ENCODE measurements at places on chromosomes 7 and 10.

DNA sequence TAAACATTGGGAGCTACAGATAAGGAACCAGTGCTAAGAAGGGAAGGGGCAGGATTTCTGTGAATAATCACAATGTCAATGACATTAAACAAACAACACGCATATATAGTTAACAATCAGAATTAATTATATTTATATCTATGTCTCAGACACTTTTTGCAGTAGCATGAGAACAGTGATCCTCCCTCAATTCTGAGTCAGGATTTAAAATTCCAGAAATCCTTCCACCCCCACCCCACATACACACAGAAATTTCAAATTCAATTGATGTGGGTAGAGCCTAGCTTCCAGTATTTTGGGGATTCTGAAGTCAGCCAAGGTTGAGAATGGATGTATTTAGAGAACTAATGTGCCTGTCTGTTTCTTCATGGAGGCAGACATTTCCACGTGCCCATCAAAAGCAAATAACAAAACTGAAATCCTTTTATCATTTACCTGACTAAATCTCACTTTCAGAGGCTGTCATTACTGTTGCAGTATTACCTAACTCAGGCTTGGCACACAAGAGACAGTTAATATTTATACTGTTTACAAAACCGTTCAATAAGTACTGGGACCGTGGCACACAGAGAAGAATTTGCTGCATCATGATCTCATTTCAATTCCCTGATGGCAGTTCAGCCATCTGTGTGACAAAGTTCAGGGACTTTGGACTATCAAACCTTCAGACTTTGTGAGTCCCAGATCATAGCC, 116.6 kb upstream of the PALS2 start:
- no peak for DNase-seq

DNA sequence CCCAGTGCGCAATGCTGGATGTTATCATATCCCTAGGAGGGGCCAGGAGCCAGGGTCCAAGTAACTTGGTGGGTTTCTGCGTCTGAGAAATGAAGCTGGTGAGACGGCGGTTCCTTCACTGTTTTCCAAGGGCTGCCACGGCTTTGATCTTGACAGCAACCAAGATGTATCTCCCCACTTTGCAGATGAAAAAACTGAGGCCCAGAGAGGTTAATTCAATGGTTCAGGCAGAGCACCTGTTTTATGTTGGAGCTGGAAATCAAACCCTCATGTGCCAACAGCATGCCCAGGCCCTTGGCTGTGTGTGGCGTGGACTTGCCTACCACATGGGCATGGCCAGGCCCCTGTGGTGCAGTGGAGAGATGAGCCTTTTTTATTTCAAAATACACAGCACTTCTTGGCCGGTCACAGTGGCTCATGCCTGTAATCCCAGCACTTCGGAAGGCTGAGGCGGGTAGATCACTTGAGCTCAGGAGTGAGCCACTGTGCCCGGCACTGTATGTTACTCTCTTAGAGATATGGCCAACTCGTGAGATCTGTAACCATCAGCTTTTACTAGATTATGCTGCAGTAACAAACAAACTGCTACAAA, 225.2 kb upstream of the SH2B2 start:
- no peak for DNase-seq

DNA sequence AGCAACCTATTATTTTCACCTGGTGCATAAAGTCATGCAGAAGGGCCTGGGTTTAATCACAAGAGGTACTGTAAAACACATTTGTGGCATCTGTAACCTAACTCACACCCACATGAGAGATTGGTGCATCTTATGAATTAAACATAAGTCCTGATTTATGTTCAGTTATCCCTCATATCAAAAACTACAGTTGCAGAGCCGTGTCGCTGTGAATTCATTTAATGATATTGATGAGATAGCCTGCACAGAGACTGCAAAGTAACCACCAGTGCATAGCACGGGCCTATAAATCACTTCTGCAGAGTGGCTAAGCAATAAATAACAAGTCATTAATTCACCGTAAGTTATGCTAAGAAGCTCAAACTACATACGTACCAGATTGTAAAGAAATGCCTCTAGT, 178.2 kb downstream of the RELN start:
- DNase-seq = no peak

GRCh38 chr7:100432621-100433275, 3.1 kb downstream of the MEPCE start:
- DNase-seq = no peak

GRCh38 chr10:50566150-50566549, 57.6 kb downstream of the SGMS1 start:
- no peak for DNase-seq

- no peak for DNase-seq
Measured at GRCh38 chr7:123346766-123347165, 147.0 kb upstream of the SLC13A1 start.

- no peak for DNase-seq
Measured at GRCh38 chr10:12659706-12660105, 310.4 kb downstream of the CAMK1D start.

- DNase-seq = no peak
Measured at GRCh38 chr10:58064714-58065528, 202.8 kb downstream of the IPMK start.

DNA sequence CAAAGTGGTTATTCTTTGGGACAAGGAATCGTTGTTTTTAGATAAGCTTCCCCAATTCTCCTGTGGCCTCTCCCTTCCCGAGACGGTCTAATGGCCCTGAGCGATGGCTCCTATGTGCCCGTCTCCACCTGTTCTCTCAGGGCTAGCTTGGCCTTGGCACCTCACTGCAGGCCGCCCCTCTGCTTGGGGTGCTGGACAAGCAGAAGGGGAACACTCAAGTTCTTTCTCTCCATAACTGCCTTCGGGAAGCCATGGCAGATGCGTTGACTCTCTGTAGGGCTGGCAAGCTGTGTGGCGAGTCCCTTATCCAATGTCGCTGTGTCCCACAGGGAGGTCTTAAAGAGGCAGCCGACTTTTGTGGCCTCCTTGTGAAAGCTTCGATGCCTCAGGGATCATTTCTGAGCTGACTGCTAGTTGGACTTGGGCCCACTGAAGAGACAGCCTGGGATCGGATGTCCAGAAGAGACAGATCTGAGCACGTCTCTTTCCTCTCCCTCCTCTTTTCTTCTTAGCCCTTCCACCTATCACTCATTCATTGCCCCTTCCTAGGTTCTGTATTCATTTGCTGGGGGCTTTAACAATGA, 70.8 kb downstream of the GRK5 start:
- no peak for DNase-seq

- DNase-seq = peak; percentile 54
Measured at GRCh38 chr7:131424219-131424822, 96.6 kb downstream of the MKLN1 start.

GRCh38 chr7:68729371-68729770, 868.9 kb upstream of the AUTS2 start:
- DNase-seq = no peak

- DNase-seq = no peak
Measured at GRCh38 chr7:90180011-90180585, 25.8 kb downstream of the STEAP1 start.

DNA sequence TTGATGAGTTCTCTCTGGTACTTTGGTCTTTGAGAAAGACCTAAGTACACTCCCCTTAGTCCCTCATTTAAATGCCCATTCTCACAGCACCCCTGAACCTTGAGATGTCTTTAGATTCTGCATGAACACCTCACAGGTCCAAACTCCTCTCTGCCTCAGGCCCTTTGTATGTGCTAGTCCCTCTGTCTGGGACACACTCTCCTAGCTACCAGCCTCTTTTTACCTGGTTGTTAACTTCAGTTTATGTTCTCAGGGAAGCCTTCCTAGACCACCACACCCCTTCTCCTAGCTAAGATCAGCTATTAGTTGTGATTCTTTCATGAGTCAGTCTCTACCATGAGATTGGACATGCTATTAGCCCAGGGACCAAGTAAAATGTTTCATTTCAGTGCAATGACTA, 86.4 kb downstream of the PLCE1 start:
- DNase-seq = no peak

Data from CD4-positive, alpha-beta T cell treated with Interleukin-12 subunit alpha and Interleukin-12 subunit beta, for 1 hour (primary cell).